EL (cell line): ENCODE measurements at places on chromosomes 3 and 15.

DNA sequence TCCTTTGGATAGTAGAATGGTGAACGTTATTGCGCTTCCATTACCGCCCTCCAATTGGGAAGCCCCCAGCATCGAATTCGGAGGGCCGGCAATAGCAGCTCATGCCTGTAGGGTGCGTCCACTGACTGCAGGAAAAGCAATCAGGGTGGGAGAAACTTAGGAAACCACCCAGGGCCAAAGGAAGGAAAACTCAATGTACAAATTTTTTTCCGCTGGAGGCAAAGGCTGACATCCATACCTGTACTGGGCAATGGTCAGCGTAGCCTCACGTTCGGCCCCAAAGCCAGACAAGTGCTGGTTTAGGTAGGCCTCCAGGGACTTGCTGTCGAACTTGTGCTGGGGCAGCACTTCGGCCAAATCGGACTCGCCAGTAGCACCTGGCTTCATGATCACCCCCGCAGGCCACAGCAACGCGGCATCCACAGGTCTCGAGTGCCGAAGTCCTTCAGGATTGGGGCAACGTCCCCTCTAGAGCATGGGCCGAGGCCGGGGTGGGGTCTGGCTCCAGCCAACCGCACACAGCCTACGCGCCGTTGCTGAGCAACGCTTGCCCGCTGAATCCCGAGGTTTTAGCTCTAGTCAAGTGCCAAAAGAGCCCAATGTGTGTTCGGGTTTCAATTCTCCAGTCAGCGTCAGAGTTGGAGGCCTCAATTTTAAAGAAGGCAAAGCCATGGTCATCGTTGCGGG lies at the start of gene ACAD11:
Gene ACAD11 (minus strand): TSS at position 445 of the 687 bp plus-strand sequence. CDS start 58 bp downstream, at position 387.
- peak; percentile 75 for DNase-seq

DNA sequence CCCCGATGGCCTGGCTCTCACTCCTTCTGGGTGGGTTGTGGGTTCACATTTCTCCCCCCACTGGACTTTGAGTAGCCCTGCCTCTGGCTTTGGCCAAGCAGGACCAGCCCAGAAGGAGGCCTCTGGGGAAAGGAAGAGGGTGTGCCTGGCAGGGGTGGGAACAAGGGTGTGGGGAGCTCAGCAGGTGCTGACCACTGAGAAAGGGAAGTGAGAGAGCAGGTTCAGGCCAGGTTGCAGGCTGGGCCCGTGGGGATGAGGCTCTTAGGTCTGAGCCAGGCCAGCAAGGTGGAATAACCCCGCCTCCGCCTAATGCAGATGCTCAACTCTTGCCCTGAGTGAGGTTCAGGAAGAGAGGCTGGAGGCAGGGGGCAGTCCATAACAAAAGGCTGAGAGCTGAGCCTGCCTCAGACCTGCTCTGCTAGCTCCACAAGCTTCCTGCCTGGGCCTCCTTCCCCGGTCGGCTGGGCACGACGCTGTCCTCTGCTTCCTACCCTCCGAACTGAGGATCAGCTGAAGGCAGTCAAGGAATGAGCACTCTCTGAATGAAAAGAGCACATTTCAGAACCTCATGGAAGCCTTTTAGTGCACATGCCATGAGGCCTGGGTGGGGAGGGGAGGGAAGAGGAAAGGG lies 82.7 kb downstream of the TLE3 start:
- no peak for DNase-seq

GRCh38 chr3:38636464-38636863 lies 13.0 kb downstream of the SCN5A start:
- no peak for DNase-seq

- no peak for DNase-seq
These were observed 328.3 kb upstream of the CHRM5 start for GRCh38 chr15:33639978-33640377.

DNA sequence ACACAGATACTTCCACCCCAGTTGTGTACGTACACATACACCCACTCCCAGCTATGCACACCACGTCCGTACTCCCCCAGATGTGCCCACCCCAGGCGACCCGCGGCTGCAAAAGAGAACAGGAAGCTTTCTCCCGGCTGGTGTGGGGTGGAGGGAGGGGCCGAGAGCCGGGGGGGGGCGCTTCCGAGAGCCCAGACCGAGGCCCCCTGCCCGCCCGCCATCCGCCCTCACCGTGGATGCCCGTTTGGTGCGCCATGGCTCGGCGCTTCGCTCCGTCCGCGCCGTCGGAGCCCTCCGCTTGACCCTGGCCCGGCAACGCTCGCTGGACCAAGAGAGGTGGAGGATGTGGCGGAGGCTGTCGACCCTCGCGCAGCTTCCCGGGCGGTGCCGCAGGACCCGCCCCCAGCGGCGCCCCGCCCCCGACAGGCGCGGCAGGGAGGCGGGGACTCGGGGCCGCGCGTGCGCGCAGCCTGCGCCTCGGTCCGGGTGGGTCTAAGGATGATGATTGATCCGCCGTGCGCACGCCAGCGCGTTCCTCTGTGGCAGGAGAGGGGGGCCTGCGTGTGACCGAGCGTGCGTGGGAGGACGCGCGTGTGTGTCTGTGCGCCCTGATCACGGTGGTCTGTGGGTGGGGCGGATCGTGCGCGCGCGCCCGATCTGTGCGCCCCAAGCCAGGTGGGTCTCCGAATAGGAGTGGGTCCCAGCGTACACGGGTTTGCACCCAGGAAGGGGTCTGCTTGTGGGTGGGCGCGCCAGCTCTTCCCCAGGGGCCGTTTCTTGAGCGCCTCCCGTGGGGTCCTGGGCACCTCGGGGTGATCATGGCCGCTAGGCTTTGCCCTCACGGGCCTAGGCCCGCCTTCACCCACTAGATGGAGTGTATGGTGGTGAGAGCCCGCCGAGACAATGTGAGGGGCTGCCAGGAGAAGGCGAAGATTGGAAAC lies at the start of gene TWF2:
Gene TWF2 (minus strand): TSS at position 398 of the 941 bp plus-strand sequence. CDS start 142 bp downstream, at position 256.
- peak; percentile 84 for DNase-seq

GRCh38 chr3:172908771-172909270 lies 158.3 kb downstream of the ECT2 start:
- DNase-seq: no peak

- DNase-seq: peak; percentile 69
These were observed 9.2 kb upstream of the RBSN start for GRCh38 chr3:15108082-15108545.

DNA sequence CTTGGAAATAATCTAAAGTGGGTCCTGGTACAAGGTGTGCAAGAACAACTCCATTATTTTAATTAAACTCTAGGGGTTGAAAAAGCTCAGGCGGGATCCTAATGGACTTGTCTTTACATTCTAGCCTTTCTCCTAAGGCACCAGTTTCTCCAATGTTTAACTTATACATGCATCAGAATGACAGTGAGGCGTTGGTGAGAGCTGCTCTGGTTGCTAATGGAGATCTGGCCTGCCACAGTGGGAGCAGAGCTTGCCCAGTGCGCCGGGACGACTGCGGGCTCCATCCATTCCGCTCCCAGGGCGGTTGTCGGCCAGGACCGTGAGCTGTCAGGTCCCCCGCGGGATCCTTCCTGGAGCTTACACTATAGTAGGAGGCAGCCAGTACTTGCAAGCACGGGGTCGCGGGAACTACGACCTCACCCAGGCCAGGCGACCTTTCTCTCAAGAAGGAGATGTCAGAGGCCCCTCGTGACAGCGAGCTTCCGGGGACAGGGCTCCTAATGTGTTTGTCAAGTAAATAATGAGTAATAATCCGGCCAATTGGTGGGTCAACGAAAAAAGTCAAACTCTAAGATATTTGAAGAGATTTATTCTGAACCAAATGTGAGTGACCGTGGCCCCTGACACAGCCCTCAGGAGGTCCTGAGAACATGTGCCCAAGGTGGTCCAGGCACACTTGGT lies 991 bp upstream of the HIGD1A start:
- no peak for DNase-seq

DNA sequence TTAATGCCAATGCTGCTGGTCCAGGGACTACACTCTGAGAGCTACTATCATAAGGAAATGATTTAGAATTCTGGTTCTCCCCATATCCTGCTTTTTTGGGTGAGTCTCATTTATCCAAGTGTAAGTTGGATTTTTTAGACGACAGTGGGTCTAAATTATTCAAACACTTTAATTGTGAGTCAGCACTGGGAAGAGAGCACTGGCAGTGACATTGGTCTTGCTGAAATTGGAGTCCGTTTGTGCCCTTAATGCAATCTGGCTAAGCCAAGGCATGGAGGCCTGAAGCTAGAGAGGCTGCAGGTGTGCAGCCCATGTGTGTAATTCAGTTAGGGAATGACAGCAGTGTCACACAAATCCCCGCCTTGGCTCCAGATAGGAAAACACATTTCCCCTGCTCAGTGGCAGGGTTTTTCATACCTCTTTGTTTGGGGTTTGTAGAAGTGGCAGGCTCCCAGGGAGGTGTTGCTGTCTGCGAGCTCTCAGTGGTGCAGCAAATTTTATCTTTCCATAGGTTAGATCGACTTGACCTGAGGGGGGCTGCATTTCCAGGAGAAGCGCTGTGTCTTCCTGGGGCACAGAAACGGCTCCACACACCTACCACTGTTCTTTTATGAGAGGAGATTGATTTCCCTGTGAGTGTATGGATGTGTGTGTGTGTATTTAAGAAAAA lies 197.7 kb downstream of the CD47 start:
- peak; percentile 73 for DNase-seq

DNA sequence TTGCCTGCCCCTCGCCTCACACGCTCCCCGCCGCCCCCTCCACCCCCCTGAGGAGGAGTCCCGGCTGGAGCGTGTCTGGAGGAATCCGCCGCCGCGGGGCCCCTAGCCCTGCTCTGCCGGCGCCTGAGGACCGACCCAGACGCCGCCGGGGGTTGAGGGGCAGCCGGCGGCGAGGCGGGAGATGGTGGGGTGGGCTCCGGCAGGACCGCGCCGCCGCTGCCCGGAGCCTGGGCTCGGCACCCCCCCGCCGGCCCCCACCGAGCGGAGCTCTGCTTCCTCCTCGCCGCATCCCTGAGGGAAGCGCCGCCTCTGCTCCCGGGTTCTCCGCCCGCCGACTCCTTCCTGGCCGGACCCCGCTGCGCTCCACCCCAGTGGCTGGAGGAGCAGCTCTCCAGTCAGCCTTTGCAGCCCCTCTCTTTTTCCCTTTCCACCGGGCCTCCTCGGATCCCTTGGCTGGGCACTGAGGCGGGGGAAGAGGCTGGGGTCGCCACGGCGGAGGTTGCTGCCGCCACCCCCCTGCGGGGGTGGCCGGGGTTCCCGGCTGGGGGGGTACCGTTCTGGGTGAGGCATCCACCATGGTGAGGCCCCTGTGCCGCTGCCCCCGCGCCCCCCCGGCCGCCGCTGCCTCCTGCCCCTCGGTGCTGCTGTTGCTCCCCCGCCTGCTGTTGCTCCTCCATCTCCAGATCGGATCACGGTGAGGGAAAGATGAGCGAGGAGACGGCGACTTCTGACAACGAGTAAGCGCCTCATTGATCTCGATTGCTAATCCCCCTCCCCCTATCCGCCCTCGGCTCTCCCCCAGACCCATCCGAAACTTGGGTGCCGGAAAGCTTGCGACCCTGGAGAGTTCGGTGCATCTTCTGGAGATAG lies at the start of gene SPRED1:
Gene SPRED1 (plus strand): TSS at position 356 of the 870 bp plus-strand sequence. CDS start 350 bp downstream, at position 706.
- peak; percentile 28 for DNase-seq

GRCh38 chr3:191151653-191152052 lies 47.4 kb upstream of the OSTN start:
- DNase-seq: no peak

DNA sequence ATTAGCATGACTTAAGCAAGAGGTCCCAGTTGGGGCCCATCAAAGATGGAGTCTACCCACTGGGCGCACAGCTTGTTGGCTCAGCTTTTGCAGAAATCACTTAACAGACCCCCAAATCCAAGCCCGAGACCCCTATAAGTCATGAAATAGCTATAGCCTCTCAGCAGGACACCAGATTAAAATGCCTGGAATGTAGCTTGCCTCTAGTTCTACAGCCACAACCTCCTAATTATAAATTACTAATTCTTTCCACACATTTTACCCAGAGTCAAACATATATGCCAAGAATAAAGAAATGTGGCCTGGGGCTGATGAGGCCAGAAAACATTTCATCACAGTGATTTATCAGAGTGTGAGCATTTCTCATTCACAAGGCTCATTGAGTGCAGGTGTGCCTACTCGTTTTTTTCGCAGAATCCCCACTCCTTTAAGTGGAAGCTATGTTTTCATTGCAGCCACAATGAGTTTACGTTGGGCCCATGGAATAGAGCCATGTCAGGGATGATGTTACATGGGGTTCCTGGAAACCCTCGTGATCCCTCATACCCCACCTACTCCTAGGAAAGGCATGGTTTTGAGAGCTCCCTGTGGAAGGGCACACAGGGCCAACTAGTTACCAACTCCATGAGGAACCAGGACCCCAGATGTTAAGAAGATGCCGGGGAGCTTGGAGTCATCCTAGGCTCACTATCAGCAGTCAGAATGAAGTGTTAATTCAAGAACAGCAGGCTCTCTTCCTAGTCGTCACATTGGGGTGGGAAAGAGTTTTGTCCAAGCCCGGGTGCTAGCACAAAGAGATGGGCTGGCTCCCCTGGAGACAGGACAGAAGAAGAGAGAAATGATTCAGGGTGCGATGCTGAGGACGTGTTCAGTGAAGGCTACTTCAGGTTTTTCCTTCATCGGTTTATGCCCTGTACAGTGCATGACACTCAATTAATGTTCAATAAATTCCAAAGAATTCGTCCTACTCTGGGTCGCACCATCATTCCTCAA lies 90.2 kb upstream of the ABHD17C start:
- no peak for DNase-seq

GRCh38 chr15:83323296-83323711 lies 38.8 kb upstream of the BNC1 start:
- peak; percentile 92 for DNase-seq

DNA sequence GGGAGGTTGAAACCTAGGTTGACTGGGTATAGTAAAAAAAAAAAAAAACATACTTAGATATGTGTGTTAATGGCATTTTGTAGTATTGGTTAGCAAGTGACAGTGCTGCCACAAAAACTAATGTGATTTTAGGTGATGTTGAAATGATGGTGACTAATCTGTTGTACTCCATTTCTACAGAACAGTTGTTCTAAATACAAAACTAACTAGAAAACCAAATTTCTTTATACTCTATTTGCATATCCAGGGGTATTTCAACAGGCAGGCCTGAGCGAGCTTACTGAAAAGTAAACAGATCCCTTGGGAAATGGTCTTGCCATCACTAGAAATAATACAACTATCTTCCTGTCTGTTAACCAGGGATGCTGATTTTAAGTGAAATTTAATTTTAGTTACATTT lies 20.5 kb downstream of the TSC22D2 start:
- DNase-seq: no peak

GRCh38 chr3:176075046-176075445 lies 1122.2 kb downstream of the TBL1XR1 start:
- DNase-seq: no peak

- DNase-seq: no peak
These were observed 806.5 kb downstream of the IGSF11 start for GRCh38 chr3:118228151-118228550.

- no peak for DNase-seq
These were observed 166.2 kb downstream of the WNT5A start for GRCh38 chr3:55320928-55321327.

DNA sequence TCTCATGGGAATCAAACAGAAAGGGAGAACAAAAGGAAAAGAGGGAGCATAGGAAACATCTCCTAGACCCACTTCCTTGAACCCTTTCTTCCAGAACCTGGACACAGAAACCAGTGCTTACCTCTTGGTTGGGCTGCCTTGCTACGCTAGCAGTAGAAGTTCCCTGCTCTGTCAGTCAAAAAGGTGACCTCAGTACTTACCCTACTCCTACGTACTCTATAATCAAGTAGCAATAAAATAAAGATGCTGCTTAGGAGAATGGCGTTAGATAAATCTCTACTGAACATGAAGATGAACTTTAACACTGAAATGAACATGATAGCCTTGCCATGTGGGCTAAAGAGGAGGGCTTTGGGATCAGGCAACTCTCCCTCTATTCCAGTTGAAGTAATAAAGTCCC lies 7.4 kb downstream of the VEPH1 start:
- no peak for DNase-seq

GRCh38 chr3:4852780-4853748 lies 126.2 kb upstream of the BHLHE40 start:
- DNase-seq: peak; percentile 46
